ENCODE measurements at places on chromosomes 5 and 9.

DNA sequence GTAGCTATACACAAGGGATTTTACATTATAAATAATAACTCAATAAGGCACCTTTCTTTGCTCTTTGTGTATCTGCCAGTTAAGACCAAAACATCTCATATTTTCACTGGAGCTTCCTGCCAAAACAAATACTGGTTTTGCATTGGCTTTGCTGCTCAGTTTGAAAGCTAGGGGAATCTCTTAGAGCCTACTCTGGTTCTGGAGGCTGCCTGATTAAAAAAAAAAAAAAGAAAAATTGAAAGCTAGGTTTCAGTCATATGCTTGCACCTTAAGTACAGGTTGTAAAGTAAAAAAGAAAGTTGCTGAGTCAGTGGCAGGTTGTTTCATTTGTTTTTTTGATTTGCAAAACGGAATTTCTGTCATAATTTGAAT, 2.3 kb downstream of the DENND4C start:
- peak; percentile 20 for DNase-seq

- DNase-seq = no peak
Observed at GRCh38 chr9:111035543-111036428, 2.5 kb downstream of the LPAR1 start.

GRCh38 chr5:121630402-121630801, 221.3 kb upstream of the FTMT start:
- DNase-seq = no peak

DNA sequence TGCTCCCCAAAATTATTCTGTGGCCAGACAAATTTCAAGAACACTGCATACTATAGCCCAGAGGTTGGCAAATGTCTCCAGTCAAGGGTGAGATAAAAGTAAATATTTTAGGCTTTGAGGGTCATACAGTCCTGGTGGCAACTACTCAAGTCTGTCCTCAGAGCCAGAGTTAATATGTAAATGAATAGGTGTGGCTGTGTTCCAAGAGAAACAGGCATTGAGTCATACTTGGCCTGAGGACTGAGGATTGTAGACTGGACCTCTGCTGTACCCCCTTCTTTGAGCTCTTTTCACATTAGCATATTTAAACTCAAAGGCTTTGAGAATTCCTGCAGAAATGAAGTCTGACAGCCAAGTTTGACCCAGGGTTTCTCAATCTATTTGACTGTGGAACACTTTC, 129.2 kb upstream of the PTCH1 start:
- no peak for DNase-seq

- DNase-seq = no peak
Observed at GRCh38 chr9:38026021-38026809, 42.8 kb downstream of the SHB start.

- no peak for DNase-seq
Observed at GRCh38 chr9:12730198-12730597, 37.0 kb downstream of the TYRP1 start.

DNA sequence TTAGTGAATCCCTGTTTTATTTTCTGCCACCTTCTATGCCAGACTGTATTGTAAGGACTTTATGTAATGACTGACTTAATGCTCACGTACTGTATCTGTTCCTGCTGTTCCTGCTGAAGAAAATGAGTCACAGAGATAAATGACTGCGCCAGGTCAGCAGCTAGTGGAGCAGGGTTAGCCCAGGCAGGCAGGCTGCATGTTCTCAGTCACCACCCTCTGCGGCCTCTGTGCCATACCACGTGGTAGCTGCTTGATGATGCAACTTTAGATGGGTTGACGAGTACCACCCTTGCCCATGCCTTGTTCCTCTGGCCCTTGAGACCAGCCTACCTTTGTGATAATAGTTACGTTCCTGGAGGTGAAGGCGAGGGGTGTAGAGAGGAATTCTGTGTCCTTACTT, 161.9 kb downstream of the TRIO start:
- DNase-seq = no peak

- DNase-seq = no peak
Observed at GRCh38 chr5:181281984-181282316, 21.0 kb upstream of the TRIM52 start.

DNA sequence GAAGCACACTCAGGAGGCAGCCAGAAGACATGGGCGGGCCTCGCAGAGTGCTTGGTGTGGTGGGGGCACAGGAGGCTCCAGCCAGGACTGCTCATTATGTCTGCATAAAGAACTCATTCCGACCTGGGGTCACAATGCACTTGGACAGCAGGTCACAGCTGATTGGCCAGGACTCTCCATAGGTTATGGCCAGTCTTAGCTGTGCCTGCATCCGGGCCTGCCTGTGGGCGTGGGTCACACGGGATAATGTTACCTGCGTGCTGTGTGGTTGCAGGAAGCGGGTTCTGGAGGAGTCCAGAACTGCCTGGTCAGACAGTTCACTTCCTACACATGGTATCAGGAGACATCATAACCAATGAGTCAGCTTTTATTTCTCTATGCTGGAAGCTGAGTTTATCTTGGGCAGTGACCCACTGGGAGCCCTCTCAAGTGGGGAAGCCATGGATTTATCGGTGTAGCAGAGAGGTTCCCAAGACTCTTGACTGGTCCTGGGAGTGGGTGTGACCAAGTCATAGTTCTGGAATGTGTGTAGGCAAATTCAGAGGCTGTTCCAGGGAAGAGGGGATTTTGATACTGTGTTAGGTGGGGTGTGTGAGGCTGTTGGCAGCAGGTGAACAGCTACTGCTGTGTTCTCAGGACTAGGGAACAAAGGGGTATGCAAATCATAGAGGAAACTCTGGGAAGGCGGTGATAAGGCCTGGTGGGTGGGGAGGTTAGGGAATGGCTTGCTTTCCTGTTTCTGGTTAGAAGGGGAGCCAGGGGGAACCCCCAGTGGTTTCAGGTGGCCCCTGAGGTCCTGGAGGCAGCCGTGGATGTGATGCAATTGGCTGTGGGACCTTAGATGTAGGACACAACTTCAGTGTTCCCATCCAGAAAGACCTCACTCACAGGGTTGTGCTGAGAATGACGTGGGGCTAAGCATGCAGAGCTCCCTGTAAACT, 51.3 kb downstream of the ARHGEF37 start:
- no peak for DNase-seq

GRCh38 chr5:36613771-36614656, 7.6 kb downstream of the SLC1A3 start:
- DNase-seq = no peak

DNA sequence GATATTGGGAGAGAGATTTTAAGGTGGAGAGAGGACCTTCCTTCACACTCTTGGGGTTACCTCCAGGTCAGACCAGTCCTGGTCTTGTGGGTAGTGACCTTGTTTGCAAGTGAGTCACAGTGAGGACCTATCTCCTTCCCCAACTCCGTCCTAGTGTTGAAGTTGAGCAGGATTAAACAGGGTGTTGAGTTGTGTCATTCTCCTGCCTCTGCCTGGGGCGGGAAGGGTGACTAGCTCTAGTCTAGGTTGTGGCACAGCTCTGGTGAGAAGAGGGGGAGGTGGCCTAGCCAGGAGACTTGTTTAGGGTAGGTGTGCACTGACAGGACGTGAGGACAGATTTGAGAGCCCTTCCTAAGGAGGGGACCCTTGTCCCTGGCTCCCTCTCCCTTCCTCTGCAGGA, 119.6 kb upstream of the PITX1 start:
- no peak for DNase-seq

DNA sequence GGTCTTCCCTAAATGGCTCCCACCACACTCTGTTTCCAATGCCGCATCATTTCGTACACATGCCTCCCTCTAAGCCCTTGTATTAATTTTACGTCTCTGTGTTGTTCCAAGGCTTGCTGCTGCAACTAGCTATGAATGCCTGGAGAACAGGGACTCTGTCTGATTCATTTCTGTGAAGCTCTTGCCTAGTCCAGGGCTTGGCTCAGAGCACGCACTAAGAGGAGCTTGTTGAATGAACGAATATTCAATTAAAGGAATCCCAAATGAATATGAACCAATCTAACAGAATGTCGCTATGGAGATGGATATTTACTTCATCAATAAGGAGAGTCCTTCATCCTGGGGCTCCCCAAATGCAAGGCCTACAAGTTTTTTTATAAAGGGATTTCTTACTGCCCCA, 55.3 kb downstream of the TGFBR1 start:
- DNase-seq = no peak

- peak; percentile 59 for DNase-seq
Observed at GRCh38 chr5:14595189-14595588, 13.6 kb downstream of the OTULINL start.

DNA sequence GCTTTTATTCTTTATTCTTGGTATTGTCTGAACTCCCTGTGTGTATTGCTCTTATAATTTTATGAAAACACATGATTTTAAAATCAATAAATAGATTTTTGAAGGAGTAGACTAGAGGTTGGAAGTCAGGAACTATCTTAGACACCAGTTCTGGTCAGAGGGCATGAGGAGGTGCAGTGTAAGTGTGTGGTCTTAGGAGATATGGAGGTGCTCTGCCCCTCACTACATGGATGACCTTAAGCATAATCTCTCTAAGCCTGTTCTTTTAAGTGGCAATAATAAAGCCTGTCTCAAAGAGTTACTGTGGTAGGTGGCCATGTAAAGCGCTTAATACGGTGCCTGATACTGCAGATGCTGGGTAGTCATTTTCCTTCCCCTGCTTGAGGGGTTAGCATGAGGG, 34.0 kb downstream of the RPS23 start:
- DNase-seq = no peak

DNA sequence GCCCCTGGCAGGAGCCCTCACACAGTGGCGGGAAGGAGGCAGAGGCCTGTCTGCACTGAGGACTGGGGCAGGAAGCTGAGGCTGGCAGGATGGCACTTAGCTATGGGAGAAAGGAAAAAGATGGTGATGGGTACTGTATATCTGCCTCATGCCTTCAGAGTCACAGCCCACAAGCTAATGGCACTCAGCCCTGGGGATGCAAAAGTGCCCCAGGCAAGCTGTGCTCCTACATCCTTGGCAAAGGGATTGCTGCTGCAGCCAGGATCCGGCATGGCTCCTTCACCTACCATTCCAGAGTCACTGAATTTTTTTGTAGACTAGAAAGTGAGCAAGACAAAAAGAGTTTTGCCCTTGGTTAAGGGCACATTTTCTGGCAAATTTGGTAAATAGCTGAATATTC, 8.7 kb downstream of the ACSL6 start:
- no peak for DNase-seq

GRCh38 chr9:110996436-110997220, 41.6 kb downstream of the LPAR1 start:
- no peak for DNase-seq

GRCh38 chr9:85740787-85741094, 1.0 kb downstream of the AGTPBP1 start:
- DNase-seq = no peak

- DNase-seq = peak; percentile 5
Observed at GRCh38 chr5:159459951-159460538, 129.8 kb upstream of the IL12B start.

DNA sequence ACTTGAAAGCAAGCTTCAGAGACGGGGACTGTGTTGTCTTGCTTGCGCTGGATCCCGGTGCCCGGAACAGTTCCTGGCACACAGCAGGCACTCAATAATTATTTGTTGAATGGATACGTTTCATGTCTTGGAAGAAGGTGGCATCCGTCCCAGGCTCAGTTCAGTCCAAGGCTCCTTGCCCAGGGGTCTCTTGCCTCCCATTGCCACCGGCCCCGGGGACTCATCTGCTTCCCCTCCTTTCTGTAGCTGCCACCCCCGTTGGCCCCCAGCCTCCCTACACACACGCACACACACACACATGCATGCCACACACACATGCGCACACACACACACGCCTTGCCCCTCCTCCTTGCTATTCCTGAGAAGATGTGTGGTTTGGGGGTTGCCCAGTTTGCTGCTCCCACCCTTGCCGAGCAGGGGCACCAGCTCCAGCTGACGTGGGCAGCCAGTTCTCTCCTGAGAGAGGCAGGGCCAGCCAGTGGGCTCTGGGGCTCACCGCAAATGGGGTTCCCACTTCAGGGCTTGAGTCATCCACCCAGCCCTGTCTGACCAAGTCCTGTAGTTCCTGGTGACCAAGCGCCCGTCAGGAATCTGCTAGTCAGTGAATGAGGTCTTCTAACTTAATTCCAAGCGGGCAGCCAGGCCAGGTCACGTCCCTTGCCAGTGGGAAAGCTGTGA, 41.8 kb downstream of the HK3 start:
- no peak for DNase-seq

GRCh38 chr5:4905674-4906520, 234.2 kb upstream of the ADAMTS16 start:
- DNase-seq = no peak

DNA sequence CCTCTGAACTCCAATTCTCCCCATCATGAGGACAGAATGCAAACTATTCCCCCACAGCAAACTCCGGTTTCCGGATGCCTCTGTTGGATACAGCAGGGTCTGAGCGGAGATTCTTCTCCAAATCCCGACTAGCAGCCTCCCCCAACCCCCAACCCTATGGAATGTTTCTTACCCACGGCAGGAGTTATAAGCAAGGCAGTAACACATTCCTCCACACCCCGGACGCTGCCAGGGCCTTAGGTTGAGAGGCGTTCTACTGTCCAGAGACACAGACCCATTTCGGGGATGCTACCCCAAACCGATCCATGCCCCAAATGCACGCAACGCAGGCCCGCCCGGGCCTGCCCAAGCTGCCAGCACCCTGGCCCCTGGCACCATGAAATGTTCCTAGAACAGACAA, 85.6 kb upstream of the LMX1B start:
- DNase-seq = no peak

DNA sequence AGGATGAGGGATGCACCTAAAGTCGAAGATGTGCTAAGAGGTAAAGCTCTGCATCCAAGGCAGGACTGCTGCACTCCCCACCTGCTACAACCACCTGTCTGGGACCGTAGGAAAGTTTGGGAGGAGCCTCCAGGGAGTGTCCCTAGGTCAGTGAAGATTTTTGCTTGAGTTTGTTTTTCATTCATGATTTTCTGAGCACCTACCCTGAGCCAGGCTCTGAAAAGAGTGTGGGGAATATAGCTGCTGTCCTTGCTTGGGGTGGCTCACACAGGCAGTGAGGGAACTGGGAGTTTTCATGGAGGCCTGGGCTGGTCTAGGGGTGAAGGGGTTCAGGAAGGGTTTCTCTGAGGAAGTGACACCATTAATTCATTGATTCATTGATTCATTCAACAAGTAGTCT, 48.9 kb downstream of the SAR1B start:
- DNase-seq = no peak

DNA sequence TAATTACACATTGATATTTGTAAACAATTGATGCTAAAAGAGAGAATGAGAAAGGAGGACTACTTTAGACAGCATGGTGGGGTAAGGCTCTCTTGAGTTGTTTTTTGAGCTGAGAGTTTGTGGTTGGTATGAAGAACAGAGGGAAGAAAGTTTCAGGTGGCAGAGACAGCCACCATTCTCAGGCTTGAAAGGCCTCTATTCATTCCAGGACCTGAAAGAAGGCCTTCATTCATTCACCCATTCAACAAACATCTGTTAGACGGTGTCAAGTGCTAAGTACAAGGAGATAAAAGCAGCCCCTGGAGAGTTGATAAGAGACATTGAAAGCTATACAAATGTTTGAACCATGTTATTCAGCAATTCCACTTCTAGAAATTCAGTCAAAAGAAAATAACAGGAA, 21.7 kb upstream of the ADAM19 start:
- no peak for DNase-seq
